Activated naive CD4-positive, alpha-beta T cell treated with anti-CD3 and anti-CD28 coated beads, Interleukin-2, amount 50 U/mL, for 16 hours (primary cell): ENCODE measurements at places on chromosomes 11 and 22.

DNA sequence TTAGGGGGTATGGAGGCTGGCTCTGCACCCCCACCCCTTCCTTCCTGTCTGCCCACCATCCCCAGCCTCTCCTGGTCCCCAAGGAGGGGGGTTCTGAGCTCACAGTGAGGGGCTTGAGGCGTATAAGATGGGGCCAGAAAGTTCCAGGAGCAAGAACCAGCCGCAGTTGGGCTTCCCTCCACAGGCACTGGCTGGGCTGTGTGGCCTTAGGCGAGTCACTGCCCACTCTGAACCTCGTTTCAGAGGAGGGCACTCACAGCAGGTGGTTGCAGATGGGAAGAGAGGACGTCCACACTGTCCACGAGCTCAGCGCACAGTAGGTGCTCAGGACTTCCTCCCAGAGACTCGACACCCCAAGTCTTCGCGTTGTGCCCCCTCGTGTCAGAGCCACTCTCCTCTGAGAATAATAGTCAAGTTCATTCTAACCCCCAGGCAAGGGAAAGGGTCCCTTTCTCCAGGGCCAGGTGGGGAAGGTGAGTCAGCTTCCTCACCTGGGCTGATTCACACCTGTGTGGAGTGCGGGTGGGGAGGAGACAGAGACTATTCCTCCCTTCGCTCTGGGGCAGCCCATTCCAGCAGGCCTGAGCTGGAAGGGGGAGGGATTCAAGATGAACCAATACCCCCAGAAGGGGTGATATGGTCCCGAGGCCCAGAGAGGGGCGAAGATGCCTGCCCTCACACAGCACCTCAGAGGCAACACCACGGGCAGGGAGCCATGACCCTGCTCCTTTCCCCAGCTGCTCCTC lies 29.3 kb downstream of the RPL3 start:
- DNase-seq, result no peak

- DNase-seq, result no peak
These were observed 99.4 kb upstream of the AKIP1 start for GRCh38 chr11:8811571-8811970.

DNA sequence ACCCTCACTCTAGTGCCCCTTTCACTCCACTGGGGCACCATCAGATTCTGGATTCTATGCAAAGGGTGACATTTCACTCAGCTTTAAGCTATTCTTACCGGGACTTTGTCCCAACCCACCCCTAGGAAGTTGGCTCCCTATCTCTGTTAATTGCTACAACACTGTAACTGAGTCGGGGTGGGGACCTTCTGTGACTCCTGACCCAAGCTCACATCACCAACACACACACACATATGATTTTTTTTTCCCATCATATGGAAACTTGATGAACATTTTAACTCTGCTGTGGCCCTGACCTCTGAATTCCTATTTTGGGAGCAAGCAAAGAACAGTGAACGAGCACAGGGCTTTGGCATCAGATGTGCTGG lies 16.6 kb downstream of the USH1C start:
- no peak for DNase-seq

DNA sequence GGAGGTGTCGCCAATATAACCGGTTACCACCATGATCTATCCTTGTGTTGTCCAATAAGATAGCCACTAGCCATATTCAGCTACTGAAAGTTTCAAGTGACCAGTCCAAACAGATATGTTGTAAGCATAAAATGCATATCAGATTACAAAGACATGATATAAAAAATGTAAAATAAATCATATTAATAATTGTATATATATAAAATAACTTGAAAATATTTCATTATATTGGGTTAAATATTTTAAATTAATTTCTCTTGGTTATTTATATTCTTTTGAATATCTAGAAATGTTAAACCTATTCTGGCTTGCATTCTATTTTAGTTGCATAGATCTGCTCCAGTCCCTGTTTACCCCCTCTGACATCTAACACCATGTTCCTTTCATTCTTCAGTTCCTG lies 121.7 kb upstream of the SEZ6L start:
- DNase-seq, result no peak
